OCI-LY7 (cell line): ENCODE measurements at places on chromosomes 7 and 10. TPM values are rescaled to one million over a fixed set of nuclear protein-coding genes. Genes with fewer than 3 reads are reported as not detected.

TACR2 gene
- total RNA-seq = not detected in 2 replicates

IL15RA gene
- total RNA-seq = 5.9 and 7.6 TPM in 2 replicates

C10orf105 gene
- 0.09 and 0.15 TPM in 2 replicates for total RNA-seq

PDE1C gene
- total RNA-seq = not detected in 2 replicates

TFR2 gene
- total RNA-seq = 25.0 and 26.0 TPM in 2 replicates

LIMK1 gene
- total RNA-seq = 59.7 and 67.3 TPM in 2 replicates

CALN1 gene
- not detected in 2 replicates for total RNA-seq

IFIT1B gene
- not detected in 2 replicates for total RNA-seq

MRPS33 gene
- total RNA-seq = 71.9 and 78.2 TPM in 2 replicates

MBL2 gene
- not detected in 2 replicates for total RNA-seq

HOXA6 gene
- 10.2 and 12.0 TPM in 2 replicates for total RNA-seq

CCDC146 gene
- total RNA-seq = 3.0 and 4.4 TPM in 2 replicates

C7orf33 gene
- not detected in 2 replicates for total RNA-seq

PARG gene
- 46.9 and 52.5 TPM in 2 replicates for total RNA-seq

CDNF gene
- total RNA-seq = 3.6 and 3.7 TPM in 2 replicates

PNLIPRP1 gene
- not detected in 2 replicates for total RNA-seq

ICA1 gene
- 0.49 and 0.50 TPM in 2 replicates for total RNA-seq

RTKN2 gene
- total RNA-seq = 12.3 and 15.4 TPM in 2 replicates

BTBD16 gene
- not detected in 2 replicates for total RNA-seq
